Progenitor cell of endocrine pancreas (in vitro differentiated cells): ENCODE measurements at places on chromosomes 4 and X. TPM values are rescaled to one million over a fixed set of nuclear protein-coding genes. Genes with fewer than 3 reads are reported as not detected.

DNA sequence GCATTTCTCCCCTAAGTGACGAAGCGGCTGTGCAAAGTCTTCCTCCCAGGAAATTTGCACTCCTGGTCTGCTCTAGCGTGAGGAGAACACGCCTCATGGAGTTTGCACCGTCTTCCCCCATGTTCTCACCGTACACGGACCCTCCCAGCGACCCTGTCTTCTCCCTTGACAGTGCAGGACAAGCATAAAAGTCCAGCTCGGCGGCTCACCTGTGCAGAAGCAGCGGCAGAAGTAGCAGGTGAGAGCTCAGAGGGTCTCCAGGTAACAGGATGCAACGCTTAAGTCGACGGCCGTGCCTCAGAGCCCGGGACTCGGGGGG is 314 bp downstream of the P2RY8 start:
- no peak overlapping the region for H3K27ac ChIP-seq
- no peaks in the 10 kb centered on the region for H3K36me3 ChIP-seq
- no peak for DNase-seq
- no peak overlapping the region for H3K4me3 ChIP-seq
- H3K4me1 ChIP-seq: no peaks in the 10 kb centered on the region

- H3K36me3 ChIP-seq: peaks cover 12% of the 10 kb centered on the region
- H3K27me3 ChIP-seq: no peaks in the 10 kb centered on the region
- H3K4me1 ChIP-seq: peaks cover 38% of the 10 kb centered on the region
- no peak for DNase-seq
Measured at GRCh38 chr4:169626331-169627282, 6.2 kb downstream of the CLCN3 start.

DNA sequence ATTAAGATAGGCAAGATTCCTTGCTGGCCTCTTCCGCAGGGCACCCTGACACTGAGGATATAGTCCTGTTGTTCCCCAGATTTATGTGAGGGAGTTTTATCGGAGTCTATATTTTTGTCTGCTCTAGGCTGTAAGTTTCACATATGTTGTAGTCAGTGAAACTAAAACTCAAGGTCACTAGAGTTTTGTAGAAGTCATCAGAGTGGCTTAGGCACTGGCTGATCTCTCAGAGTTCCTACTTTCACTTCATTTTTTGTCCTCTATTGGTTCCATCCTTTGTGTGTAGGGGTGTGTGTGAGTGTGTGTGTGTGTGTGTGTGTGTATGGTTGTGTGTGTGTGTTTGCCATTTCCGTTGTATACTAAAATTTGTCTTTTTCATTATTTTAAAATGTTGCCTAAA is 577.5 kb downstream of the IQCM start:
- H3K27me3 ChIP-seq: no peaks in the 10 kb centered on the region
- H3K4me1 ChIP-seq: no peaks in the 10 kb centered on the region
- no peak overlapping the region for H3K27ac ChIP-seq
- H3K36me3 ChIP-seq: no peaks in the 10 kb centered on the region
- no peak for DNase-seq

GRCh38 chrX:3712051-3712869 is 1.2 kb downstream of the PRKX start:
- H3K27me3 ChIP-seq: peaks cover 44% of the 10 kb centered on the region
- DNase-seq: peak; percentile 18
- peak overlapping the region; percentile 94 for H3K27ac ChIP-seq
- peak overlapping the region; percentile 84 for H3K4me3 ChIP-seq
- peaks cover 16% of the 10 kb centered on the region for H3K4me1 ChIP-seq

GRCh38 chrX:155514225-155514624 is 55.8 kb upstream of the F8A3 start:
- peaks cover 21% of the 10 kb centered on the region for H3K36me3 ChIP-seq
- no peak overlapping the region for H3K27ac ChIP-seq
- H3K4me3 ChIP-seq: no peak overlapping the region
- no peak for DNase-seq
- H3K27me3 ChIP-seq: no peaks in the 10 kb centered on the region

DNA sequence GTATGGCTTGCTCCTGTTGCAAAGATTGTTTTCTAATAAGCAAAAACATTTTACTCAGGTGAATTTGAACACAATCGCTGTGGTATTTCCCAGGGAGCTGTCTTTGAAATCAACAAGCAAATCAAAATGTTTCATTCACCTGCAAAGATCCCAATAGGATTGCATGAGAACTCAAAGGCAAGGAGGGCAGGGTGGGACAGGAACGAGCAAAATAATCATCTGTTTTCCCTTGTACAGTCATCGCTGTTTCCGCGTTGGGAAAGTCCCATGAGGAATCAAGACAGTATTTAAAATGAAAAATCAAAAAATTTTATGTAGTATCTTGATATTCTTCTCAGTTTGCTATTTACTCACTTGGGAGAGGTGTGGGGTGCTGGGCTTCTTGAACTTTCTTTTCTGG is 198.8 kb downstream of the STIM2 start:
- no peak for DNase-seq
- peaks cover 1% of the 10 kb centered on the region for H3K36me3 ChIP-seq
- H3K4me1 ChIP-seq: peaks cover 18% of the 10 kb centered on the region
- H3K27ac ChIP-seq: no peak overlapping the region
- H3K4me3 ChIP-seq: no peak overlapping the region

DNA sequence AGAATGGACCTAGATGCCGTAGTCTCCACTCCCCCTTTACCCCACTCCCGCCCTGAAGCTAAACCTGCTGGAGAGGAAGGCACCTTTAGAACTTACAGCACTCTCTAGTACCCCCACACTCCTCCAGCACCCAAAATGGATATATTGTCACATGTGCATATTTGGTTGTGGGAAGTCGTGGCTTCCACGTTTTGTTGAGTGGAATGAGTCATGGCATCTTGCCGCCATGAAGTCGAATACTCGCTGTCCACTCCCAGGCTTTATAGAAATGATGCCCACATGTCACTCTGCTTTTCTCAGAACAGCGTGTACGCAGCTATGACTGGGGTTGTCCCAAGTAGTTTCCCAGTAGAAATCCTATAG is 545 bp downstream of the ABCE1 start:
- peak overlapping the region; percentile 99 for H3K27ac ChIP-seq
- peaks cover 19% of the 10 kb centered on the region for H3K4me1 ChIP-seq
- no peak for DNase-seq
- H3K4me3 ChIP-seq: peak overlapping the region; percentile 94
- peaks cover 17% of the 10 kb centered on the region for H3K36me3 ChIP-seq

GRCh38 chrX:74736450-74736849 is 122.0 kb upstream of the RLIM start:
- H3K4me3 ChIP-seq: no peak overlapping the region
- H3K27ac ChIP-seq: no peak overlapping the region
- H3K4me1 ChIP-seq: no peaks in the 10 kb centered on the region
- DNase-seq: no peak

- H3K27me3 ChIP-seq: peaks cover 61% of the 10 kb centered on the region
- H3K4me3 ChIP-seq: peak overlapping the region; percentile 67
- H3K36me3 ChIP-seq: no peaks in the 10 kb centered on the region
- peaks cover 9% of the 10 kb centered on the region for H3K4me1 ChIP-seq
- no peak for DNase-seq
Measured at GRCh38 chr4:25656031-25656430, 380 bp downstream of the SLC34A2 start.

Gene HELT
- not detected in 2 replicates for total RNA-seq

Gene RAB41
- not detected in 2 replicates for total RNA-seq
